ENCODE measurements at places on chromosomes 5 and 9. TPM values are rescaled to one million over a fixed set of nuclear protein-coding genes. Genes with fewer than 3 reads are reported as not detected.
A peak's percentile ranks its signal among the peaks of the same experiment; 100 is the strongest.

Gene FAM78A
- total RNA-seq: 3.7 TPM

Gene SLC6A19
- not detected for total RNA-seq

Gene LCN9
- total RNA-seq: not detected

Gene OMD
- total RNA-seq: 18.9 TPM

DNA sequence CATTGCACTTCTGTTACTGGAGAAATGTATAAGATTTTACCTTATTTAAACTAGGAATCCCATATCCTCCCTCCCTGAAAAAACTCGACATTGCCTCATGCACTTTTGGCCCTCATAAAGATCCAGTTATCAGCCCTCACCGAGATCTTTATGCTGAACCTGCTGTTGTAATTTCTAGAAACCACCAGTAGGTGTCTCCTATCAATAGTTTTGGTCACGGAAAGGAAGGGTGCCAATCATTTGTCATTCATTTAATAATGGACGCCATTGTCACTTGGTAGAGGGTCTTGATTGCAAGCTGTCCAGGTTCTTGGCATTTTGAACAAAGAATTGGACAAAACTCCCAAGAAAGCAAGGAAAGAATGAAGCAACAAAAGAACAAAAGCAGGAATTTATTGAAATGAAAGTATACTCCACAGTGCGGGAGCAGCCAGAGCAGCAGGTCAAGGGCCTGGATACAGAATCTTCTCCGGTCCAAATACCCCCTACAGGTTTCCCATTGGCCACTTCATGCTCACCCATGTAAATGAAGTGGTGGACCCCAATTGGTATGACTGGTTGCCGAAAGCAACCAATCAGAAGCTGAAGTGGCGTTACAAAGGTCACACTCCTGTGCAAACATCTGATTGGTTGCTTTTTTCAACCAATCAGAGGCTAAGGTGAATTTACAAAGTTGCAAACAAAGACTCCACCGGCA is 524.3 kb downstream of the PSAT1 start:
- DNase-seq: no peak

DNA sequence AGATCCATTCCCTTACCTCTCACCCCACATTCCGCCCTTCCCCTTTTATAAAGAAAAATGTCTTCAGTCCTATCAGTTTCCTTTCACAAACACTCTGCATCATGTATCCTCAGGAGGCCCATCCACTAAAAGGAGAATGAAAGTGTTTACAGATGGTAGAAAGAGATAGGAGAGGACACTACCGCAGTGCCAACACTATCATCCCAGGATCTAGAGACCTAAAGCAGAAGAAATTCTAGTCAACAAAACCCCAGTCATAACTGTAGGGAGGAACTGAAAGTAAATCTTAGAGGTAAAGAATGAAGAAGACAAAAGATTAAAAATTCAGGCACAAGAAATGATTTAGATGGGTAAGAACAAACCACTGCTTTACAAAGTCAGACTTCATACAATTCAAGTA is 114.1 kb downstream of the MLLT3 start:
- no peak for DNase-seq

DNA sequence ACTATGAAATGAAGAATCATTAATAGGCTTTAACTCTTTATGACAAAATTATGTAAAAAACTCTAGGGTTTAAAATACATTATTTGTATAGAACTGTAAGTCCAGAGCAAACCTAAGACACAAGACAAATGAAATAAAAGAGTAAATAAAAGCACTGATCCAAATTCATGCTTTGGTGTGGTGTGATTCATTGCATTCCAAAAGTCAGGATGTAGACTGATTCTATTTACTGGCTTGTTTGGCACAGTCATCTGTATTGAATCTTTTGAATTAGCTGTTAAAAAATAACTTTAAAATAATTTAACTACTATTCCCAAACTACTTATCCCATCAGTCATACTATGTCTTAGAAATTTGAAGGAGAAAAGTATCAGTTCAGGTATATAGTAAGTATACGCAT is 31.1 kb downstream of the IL4 start:
- DNase-seq: no peak

GRCh38 chr9:75935591-75935990 is 45.1 kb downstream of the PCSK5 start:
- no peak for DNase-seq

GRCh38 chr5:11903614-11904264 is 507 bp downstream of the CTNND2 start:
- DNase-seq: no peak

- peak; percentile 90 for DNase-seq
These were observed 55.9 kb downstream of the NSUN2 start for GRCh38 chr5:6576861-6577501.

GRCh38 chr5:165996201-165996875 is 2295.1 kb upstream of the WWC1 start:
- no peak for DNase-seq

DNA sequence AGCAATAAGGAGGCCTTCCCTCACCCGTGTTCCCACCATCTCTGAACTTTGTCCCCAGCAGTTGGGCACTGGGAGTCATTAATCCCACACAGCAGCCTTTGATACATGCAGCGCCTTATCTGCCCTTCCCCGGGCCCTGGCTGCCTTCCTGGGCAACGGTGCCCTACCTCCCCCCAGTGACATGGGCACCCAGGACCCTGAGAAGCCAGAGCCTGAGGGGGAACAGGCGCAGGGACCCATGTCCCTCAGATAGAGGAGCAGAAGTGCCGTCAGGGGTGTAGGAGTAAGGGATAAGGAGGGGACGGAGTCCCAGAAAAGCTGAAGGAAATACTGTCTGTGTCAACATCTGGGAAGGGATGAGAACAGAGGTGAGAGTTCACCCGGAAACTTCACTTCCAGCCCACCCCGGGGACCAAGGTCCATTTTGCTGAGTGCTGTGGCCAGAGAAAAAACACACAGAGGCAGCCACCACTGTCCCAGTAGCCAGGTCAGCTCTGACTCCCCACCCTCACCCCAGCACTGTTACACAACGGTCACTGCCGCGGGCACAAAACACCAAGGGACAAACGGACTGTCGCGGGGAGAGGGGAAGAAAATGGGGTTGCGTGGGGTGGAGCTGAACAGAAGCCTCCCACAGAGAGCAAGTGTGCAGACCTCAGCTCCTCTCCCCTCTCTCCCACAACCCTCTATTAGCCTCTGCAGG is 3.8 kb downstream of the PCDH1 start:
- DNase-seq: no peak

GRCh38 chr5:140969880-140970279 is 3.6 kb downstream of the PCDHAC2 start:
- DNase-seq: no peak

DNA sequence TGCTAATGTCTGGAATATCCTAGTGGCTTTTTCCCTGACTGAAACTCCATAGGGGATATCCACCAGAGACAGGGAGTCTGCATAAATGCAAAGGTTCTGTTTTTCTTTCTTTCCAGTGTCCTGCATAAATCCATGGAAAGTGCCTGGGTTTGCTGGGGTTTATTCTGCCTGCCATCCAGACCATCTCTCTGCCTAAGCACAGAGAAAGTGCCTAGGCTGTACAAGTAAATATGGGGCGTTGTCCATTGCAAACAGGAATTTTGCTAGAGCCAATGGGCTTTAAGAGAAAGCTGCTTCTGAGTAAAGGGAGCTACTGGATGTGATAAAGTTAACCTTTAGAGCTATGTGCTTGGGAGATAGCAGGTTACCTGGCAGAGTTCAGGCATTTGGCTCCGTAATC is 407.5 kb downstream of the AGTPBP1 start:
- no peak for DNase-seq

GRCh38 chr5:390623-391491 is 52.1 kb upstream of the EXOC3 start:
- DNase-seq: no peak

DNA sequence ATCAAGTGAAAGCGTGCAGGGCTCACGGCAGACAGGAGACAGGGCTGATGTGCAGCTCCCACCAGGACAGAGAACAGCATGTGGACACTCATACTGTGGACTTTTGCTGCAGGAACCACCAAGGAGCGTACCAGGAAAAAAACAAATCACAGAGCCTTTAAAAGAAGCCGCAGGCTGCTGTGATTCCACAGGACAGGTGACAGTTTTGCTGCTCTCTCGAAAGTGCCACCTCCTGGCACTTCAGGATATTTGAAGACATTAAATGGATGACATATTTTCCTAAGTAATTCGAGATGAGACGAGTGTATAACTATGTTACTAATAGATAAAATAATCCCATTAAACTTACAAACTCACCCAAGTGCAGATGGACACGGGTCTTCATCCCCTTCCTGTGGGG is 29.3 kb downstream of the ZDHHC11 start:
- DNase-seq: peak; percentile 62

DNA sequence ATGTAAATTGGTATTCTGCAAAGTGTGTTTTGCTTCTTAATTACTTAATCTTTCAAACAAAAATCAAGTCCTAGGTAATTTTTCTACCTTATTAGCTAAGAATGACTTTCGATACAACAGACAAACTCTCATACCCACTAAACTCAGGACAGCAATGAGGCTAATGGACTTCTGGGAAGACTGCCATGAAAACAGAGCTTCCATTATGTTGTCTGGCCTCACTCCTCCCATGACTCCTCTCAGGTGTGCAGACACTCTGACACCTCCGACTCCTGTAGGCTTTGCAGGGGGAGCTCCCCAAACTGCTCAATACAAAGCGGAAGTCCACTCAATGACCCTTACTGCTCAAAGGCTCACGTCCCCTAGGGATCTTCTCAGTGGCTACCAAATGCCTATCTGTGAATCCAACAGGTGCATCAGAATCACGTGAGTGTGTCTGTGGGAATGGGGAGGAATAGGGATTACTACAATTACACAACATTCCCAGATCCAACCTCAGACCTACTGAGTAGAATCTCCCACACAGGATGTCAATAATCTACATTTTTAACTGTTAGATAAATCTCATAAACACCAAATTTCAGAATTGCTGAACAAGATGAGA is 289.9 kb downstream of the RAB3C start:
- no peak for DNase-seq

GRCh38 chr5:419970-420369 is 23.0 kb upstream of the EXOC3 start:
- DNase-seq: no peak

DNA sequence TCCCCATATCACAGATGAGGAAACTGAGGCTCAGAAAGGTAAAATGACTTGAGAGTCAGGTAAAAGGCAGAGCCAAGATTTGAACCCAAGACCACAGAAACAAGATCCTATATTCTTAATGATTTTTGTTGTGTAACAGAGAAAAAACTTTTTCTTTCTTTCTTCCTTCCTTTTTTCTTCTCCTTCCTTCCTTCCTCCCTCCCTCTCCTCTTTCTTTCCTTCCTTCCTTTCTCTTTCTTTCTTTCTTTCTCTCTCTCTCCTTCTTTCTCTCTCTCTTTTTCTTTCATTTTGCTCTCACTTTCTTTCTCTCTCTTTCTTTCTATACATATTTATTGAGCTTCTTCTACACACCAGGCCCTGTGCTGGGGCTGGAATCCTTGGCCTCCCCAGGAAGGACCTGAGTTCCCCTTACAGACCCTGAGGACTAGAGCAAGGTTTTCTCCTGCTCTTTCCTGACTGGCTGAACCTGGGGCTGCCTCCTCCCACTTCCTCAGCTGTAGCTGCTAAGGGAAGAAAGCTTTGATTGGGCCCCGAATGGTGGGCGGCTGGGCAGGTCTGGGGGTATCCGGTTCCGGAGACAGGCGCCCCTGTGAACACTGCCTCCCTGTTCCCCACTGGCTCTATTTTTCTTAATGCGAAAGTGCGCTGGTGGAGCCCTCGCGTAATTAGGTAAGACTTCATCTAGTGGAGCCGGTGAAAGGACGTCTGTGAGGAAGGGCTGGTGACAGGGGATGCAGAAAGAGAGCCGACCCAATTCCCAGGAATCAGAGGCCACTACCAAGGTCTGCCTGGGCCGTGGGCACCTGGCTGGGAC is 27.4 kb upstream of the KIF12 start:
- DNase-seq: no peak

- no peak for DNase-seq
These were observed 59.5 kb downstream of the STX17 start for GRCh38 chr9:99966001-99966400.

- no peak for DNase-seq
These were observed 13.2 kb downstream of the IRX2 start for GRCh38 chr5:2738156-2738699.

- DNase-seq: no peak
These were observed 155.7 kb downstream of the CDK5RAP2 start for GRCh38 chr9:120424248-120424647.
